ENCODE measurements at places on chromosomes 4 and X.
A peak's percentile ranks its signal among the peaks of the same experiment; 100 is the strongest.

- no peak for DNase-seq
Measured at GRCh38 chr4:11783588-11783987, 354.9 kb upstream of the HS3ST1 start.

DNA sequence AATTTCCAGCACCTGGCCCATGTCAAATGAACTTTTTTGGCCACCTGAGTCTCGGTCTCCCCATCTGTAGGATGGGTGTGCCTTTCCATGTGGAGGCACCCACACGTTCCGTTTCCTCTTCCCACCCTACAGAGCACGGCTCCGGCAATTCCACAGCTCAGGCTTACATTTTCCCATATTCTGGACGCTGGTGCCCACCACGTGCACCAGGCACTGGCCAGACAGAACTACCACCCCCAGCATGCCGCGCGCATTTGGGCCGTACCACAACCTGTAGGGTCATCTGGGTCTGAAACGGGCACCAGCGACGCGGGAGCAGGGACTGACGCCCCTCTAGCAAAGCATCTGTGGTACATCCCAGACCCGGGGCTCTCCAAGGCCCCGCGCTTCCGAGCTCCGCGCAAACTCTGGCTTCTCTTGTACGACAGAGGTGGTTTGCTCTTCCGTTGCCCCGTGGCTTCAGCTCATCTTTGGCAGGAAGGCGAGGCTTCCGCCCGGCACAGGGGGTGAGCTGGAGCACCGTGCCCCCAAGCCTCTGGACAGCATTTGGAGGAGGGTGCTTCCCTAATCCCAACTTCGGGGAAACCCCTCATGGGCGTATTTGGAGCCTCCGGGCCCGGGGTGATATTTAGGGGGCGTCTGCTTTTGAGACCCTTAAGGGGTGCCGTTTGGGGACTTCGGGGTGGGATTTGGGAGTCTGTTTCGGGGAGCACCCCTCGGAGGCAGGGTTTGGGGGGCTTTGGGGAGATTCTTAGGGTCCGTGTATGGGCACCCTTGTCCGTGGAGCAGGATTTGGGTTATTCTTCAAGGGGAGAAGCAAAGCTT, 3.0 kb upstream of the UBA1 start:
- DNase-seq = peak; percentile 90

DNA sequence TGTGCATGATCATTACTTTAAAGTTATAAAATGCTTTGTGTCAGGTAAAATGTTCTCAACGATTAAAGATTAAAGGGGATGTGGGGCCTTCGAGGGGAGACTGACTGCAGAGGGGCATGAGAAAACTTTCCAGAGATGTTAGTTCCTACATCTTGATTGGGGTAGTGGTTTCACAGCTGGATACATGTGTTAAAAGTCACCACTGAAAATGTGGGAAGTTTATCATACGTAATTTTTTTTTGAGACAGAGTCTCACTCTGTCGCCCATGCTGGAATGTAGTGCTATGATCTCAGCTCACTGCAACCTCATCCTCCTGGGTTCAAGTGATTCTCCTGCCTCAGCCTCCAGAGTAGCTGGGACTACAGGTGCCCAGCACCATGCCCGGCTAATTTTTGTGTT, 79.5 kb downstream of the RBM47 start:
- DNase-seq = no peak

GRCh38 chr4:24928708-24929107, 15.9 kb upstream of the CCDC149 start:
- no peak for DNase-seq

- DNase-seq = no peak
Measured at GRCh38 chrX:84830836-84831235, 172.8 kb upstream of the APOOL start.

DNA sequence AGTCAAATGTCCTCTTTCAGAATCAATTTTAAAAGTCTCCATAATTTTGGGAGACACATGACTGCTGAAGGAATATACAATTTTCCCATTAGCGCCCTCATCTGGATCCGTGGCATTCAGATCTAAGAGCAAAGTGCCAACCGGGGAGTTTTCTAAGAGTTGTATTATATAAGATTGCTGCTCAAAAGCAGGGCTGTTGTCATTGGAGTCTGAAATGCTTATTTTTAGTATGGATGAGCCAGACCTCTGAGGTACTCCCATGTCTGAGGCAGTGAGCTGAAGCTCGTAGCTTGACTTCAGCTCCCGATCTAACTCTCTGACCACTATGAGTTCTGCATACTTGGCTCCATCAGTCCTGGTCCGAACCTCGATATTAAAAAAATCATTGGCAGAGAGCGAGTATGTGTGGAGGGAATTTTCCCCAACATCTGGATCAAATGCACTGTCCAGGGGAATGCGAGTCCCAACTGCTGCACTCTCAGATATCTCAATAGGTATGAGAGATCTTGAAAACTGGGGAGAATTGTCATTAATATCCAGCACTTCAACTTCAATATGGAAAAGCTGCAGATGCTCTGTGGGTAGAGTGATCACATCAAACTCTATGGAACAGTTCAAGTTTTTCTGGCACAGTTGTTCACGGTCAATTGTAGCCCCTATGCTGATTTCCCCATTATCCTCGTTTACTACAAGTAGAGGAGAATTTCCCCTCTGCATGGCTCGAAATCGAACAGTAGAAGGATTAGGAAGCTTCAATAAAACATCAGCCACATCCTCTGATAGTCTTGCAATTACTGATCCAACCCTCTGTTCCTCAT, 917 bp downstream of the PCDH18 start:
- no peak for DNase-seq

GRCh38 chrX:124534536-124534935, 188.2 kb downstream of the SH2D1A start:
- no peak for DNase-seq

- no peak for DNase-seq
Measured at GRCh38 chr4:6916587-6917460, 7.2 kb downstream of the TBC1D14 start.
